ENCODE measurements at places on chromosomes 16 and 17.

DNA sequence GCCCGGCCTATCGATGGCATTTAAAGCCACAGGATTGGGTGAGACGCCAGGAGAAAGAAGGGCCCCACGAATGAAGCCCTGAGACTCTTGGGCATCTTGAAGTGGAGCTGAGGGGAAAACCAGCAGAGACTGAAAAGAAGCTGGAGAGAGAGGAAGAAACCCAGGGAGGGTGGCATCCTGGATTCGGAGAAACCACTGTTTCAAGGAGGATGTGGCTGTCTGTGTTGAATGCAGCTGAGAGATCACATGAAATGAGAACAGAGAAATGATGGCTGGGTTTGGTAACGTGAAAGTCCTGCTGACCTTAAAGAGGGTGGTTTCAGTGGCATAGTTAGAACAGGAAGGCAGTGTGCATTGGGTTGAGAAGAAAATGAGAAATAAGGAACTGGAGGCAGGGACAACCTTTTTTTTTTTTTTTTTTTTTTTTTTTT lies 3.8 kb downstream of the TNFSF12 start:
- no peak for DNase-seq

- DNase-seq, result no peak
Observed at GRCh38 chr17:27417596-27418365, 38.5 kb upstream of the KSR1 start.

- DNase-seq, result no peak
Observed at GRCh38 chr17:28937044-28937729, 14.1 kb downstream of the PHF12 start.

GRCh38 chr16:19116711-19117449 lies 3.1 kb downstream of the ITPRIPL2 start:
- DNase-seq, result no peak

GRCh38 chr17:31466096-31466760 lies 74.8 kb downstream of the RAB11FIP4 start:
- no peak for DNase-seq

- DNase-seq, result no peak
Observed at GRCh38 chr17:9329251-9329921, 246.2 kb downstream of the STX8 start.

DNA sequence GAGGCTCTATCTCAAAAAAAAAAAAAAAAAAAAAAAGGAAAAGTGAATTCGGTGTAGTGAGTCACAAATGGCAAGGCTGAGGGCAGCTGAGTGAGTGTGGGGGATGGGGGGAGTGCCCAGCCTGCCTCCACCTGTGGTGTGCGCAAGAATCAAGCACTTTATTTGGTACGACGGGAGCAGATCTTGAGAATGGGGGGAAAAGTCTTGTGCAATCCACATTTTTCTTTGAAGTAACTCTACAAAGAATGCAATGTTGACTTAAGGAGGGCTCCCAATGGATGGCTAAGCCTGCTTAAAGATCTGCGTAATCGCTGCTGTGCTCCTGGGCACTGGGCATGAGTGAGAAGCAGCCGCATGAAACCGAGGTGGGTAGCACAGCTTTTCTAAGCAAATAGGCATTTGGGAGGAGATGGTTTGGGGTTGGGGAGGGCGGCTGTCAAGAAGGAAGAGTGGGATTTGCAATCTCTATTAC lies 28.2 kb downstream of the ATP2C2 start:
- no peak for DNase-seq

- DNase-seq, result no peak
Observed at GRCh38 chr17:80195671-80196529, 24.2 kb downstream of the SGSH start.

DNA sequence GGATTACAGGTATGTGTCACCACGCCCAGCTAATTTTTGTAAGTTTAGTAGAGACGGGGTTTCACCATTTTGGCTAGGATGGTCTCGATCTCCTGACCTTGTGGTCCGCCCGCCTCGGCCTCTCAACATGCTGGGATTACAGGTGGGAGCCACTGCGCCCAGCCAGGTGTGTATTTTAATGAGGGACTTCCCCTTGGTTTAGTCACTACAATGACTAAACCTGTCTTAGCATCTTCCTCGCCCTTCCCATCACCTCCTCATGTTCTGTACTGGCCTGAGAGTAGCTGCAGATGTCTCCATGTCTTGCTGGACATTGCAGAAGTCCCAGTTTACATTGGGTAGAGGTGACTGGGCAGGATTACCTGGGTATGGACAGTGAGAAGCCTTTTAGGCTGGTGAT lies 9.6 kb downstream of the SLC7A6 start:
- no peak for DNase-seq

- no peak for DNase-seq
Observed at GRCh38 chr17:32627239-32627996, 140.6 kb downstream of the CDK5R1 start.

GRCh38 chr17:32944248-32945020 lies 16.5 kb downstream of the TMEM98 start:
- no peak for DNase-seq

DNA sequence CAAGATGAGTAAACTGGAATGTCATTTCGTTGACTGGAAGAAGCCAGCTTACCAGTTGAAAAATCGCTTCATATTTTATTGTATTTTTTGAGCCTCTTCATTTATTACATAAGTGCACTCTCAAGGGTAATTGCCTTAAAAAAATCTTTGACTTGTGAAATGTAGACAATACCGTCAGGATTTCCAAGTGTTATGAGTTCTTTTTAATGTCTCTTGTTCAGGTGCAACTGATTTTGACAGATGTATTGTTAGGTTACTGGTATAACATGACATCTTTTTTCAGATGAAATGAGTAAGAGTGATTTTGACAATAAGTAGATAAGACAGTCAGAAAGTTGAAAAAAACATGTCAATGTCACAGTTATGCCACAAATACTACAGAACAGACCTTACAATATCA lies 169.1 kb downstream of the CNTNAP4 start:
- DNase-seq, result no peak

- peak; percentile 15 for DNase-seq
Observed at GRCh38 chr17:37844158-37844976, 79.8 kb upstream of the TBC1D3K start.

GRCh38 chr16:84854759-84855158 lies 35.0 kb downstream of the CRISPLD2 start:
- no peak for DNase-seq

GRCh38 chr16:6020162-6020985 lies 922.8 kb upstream of the EEF2KMT start:
- no peak for DNase-seq

DNA sequence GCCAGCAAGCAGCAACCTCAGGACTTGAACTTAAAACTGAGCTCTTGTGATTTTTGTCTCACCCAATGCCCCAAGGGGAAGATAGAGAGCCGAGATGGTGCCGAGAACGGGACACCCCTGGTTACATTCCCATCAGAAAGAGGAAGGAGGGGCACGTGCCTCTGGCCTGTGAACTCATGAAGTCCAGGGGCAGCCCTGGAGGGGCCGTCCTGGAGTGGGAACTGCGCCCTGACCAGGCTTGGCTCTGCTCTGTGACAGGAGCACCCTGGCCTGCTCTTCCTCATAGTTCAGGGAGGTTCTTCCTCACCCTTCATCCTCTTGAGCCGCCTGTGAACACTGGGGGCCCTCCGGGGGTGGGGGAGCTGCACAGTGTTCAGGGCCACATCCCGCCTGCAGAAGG lies 130.3 kb upstream of the FOXF1 start:
- no peak for DNase-seq

DNA sequence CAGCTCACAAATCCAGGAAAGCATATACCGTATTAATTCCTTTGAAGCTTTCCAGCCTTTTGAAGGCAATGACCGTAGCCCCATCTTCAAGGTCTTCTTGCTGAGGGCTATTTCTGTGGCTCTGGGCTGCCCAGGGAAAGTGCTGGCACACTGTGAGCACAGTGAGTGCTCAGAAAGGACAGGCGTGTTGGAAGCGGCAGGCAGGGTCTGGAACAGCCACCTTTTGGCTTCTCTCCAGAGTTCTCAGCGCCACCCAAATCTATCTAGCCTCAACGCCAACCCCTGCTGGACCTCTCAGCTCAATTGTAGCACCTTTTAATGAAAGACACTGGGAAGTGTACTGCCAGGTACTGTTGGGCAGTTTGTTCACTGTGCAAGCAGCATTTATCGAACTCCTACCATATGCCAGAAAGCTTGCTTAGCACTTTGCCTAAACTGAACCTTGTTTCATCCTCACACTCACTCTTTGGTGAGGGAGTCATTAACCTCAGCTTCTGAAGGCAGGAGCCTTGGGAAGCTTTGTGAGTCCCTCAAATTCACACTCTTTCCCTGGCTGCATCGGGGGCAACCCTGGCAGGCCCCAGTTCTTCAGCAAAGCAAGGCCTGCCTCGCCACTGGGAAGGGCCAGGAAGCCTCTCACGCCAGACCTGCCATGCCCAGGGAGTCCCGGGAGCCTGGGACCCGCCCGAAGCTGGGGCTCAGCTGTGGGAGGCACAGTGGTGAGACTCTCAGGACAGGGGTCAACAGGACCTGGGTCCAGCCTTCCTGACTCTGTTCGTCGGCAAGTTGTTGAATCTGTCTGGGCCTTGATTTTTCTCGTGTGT lies 13.5 kb upstream of the CIBAR2 start:
- no peak for DNase-seq

- DNase-seq, result no peak
Observed at GRCh38 chr17:43860927-43861622, 14.1 kb downstream of the CD300LG start.

- no peak for DNase-seq
Observed at GRCh38 chr17:77811521-77811920, 147.0 kb upstream of the TNRC6C start.

GRCh38 chr16:5693426-5693825 lies 595.8 kb upstream of the EEF2KMT start:
- no peak for DNase-seq

- no peak for DNase-seq
Observed at GRCh38 chr16:51440131-51440889, 289.2 kb upstream of the SALL1 start.

- no peak for DNase-seq
Observed at GRCh38 chr17:76667786-76668453, 24.4 kb upstream of the ST6GALNAC1 start.

GRCh38 chr16:57123216-57123973 lies 31.0 kb downstream of the CPNE2 start:
- DNase-seq, result no peak

GRCh38 chr17:32382526-32383223 lies 32.7 kb downstream of the ZNF207 start:
- DNase-seq, result no peak

GRCh38 chr16:12395268-12395667 lies 408.4 kb downstream of the CPPED1 start:
- DNase-seq, result peak; percentile 13

- peak; percentile 26 for DNase-seq
Observed at GRCh38 chr17:40399185-40399584, 18.5 kb downstream of the TOP2A start.

DNA sequence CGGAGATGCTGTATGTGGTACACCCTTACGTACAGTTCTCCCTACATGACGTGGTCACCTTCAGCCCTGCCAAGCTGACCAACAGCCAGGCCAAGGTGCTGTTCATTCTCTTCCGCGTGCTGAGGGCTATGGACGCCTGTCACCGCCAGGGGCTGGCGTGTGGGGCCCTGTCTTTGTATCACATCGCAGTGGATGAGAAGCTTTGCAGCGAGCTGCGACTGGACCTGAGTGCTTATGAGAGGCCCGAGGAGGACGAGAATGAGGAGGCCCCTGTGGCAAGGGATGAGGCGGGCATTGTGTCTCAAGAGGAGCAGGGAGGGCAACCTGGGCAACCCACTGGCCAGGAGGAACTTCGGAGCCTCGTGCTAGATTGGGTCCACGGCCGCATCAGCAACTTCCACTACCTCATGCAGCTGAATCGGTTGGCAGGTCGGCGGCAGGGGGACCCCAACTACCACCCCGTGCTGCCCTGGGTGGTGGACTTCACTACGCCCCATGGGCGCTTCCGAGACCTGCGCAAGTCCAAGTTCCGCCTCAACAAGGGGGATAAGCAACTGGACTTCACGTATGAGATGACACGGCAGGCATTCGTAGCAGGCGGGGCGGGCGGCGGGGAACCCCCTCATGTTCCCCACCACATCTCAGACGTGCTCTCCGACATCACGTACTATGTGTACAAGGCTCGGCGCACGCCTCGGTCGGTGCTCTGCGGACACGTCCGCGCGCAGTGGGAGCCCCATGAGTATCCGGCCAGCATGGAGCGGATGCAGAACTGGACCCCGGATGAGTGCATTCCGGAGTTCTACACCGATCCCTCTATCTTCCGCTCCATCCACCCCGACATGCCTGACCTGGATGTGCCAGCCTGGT lies 1.4 kb downstream of the WDR81 start:
- no peak for DNase-seq

DNA sequence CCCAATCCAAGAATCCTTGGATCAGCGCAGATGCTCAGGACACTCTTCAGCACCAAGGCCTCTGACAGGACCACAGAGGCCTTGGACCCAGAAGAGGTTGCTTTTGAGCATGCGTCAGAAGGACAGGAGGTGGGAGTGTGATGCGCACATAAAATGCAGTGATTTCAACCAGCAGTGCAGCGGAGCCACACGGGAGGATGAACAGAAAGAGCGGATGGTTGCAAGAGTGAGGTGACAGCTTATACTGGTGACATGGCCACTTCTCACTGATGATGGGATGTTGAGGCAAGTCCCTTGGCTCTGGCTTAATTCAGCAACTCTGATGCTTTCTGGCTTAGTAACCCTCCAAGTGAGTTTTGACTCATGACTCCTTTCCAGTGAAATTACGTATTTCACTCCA lies 25.2 kb upstream of the ERN1 start:
- DNase-seq, result no peak

DNA sequence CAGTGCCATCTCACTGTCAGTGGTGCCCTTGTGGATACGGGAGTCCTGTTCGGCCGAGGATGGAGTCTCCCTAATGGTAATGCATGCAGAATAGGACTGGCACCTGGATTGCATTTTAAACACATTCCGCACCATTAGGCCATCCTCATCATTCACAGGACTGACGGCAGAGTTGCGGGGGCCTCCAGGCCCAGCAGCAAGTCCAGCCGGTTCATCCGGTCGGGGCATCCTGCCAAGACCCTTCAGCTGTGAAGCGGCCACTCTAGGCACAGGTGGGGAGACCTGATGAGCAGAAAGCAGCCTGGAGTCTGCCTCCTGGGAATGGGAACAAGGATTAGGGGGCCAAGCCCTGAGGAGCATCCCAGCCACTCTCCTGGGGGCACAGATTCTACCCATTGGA lies 90.3 kb upstream of the XYLT1 start:
- no peak for DNase-seq

- no peak for DNase-seq
Observed at GRCh38 chr16:10606607-10607006, 26.2 kb upstream of the EMP2 start.

GRCh38 chr17:81735264-81736102 lies 23.4 kb downstream of the SLC25A10 start:
- no peak for DNase-seq

DNA sequence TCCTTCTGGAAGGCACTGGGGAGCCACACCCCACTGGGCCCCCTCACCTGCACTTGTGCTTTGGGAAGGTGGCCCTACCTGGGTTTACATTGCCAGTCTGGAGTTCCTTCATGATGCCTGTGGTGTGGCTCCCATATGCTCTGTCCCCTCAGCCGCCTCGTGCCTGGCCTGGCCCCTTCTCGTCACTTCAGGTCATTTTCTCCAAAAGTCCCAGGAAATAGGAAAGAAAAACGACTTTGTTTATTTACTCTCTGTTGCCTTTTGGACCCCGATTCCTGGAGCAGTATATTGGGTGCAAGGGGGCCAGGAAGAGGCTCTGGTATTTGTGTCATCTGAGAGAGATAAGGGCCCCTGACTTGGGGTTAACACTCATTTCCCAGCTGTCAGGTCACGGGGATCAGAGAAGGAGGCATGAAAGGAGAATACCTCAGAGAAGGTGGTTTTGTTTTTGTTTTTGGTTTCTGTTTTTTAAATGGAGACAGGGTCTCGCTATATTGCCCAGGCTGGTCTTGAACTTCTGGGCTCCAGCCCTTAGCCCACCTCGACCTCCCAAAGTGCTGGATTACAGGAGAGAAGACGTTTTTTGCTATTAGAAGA lies 4.7 kb downstream of the SOCS3 start:
- DNase-seq, result no peak
